NCI-H187 treated with DMSO at 0.1 percent for 48 hours (cell line): ENCODE measurements at places on chromosomes 2 and 18.

GRCh38 chr18:55250768-55251173 lies 291.5 kb upstream of the CCDC68 start:
- DNase-seq = no peak

DNA sequence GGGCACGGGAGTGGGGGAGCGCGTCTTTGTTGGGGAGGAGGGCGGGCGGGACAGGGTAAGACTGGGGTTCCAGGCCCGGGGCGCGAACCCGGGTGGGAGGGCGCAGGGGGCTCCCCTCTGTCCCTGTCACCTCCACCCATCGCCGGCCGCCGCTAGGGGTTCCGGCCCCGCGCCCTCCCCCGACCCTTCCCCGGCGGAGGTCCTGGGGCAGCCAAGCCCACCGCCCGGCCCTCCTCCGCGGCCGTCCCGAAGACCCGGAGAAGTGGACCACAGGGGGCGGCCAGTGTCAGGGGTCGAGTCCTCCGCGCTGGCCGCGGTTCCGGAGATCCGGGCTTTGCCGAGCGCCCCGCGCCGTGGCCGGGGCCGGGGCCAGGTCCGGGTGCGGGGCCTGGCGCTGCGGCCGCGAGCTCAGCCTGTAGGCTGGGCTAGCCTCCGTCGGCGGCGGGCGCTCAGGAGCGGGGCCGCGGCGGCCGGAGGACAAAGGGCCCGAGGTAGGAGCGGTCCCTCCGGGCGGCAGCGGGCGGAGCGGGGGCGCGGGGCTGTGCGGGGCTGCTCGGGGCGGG lies 16.6 kb upstream of the E2F6 start:
- no peak for DNase-seq

DNA sequence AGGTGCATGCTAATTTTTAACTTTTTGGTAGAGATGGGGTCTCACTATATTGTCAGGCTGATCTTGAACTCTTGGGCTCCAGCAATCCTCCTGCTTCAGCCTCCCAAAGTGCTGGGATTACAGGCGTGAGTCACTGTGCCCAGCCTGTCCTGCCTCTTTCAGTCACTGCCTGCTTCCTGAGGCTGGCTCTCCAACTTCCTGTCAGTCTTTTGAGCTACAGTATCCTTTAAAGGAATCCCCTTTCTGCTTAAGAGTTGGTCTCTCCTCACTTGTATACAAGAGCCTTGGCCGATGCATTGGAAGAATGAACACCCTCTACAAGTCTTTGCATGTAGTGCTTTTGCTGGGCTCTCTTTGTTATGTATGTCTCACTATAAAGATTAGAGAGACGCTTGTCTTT lies 88.4 kb upstream of the SMAD2 start:
- DNase-seq = no peak

- DNase-seq = no peak
Observed at GRCh38 chr2:166765141-166765540, 123.1 kb upstream of the XIRP2 start.

DNA sequence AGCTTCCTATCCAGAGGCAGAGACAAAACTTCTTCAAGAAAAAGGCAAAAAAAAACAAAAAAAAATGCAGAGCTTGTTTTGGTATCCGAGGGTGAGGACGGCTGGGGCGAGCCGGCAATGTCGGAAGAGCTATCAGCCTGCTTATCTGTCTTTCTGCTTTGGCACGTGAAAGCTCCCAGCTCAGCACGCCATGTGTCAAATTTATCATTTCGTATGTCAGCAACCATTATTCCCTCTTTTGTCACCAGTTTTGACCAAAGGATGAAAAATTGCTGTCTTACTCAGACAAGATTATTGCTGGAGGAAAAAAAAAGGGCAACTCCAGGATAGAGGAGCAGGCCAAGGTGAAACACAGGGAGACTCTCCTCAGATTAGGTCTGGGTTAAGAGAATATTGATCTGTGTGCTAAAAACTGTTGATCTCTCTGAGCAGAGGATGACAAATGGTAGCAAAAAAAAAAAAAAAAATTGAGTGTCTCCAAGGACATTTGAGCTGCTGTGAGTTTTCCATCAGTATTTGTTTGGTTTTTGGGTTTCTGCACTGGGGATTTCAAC lies 532.0 kb upstream of the POU3F3 start:
- no peak for DNase-seq

DNA sequence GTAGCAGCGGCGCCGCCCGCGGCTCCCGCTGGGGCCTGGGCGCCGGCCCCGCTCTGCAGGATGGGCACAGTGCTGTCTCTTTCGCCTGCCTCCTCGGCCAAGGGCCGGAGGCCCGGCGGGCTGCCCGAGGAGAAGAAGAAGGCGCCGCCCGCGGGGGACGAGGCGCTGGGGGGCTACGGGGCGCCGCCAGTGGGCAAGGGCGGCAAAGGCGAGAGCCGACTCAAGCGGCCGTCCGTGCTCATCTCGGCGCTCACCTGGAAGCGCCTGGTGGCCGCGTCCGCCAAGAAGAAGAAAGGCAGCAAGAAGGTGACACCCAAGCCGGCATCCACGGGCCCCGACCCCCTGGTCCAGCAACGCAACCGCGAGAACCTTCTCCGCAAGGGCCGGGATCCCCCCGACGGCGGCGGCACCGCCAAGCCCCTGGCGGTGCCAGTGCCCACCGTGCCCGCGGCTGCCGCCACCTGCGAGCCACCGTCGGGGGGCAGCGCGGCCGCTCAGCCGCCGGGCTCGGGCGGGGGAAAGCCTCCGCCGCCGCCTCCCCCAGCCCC lies 369 bp downstream of the CDK5R2 start:
- DNase-seq = no peak

DNA sequence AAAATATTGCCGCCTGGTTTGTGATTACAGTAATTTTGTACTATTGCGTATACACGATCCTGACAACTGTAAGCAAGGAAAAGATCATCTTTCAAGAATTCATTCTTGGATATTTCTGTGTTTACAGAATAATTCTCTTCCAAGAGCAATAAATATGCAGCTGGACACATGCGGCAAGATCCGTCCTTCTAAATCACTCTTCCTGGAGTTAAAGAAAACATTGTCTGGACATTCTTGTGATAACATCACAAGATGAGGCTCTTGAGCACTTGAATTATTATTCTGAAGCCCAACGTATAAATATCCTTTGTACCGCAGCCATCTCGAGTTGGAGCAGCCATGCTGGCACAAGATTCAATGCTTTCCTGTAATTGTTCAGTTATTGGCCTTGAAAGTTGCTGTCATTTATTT lies 9.9 kb downstream of the FHL2 start:
- no peak for DNase-seq

- DNase-seq = no peak
Observed at GRCh38 chr2:176158186-176158591, 1.1 kb downstream of the HOXD3 start.

GRCh38 chr18:24488824-24489493 lies 28.5 kb downstream of the HRH4 start:
- DNase-seq = no peak

DNA sequence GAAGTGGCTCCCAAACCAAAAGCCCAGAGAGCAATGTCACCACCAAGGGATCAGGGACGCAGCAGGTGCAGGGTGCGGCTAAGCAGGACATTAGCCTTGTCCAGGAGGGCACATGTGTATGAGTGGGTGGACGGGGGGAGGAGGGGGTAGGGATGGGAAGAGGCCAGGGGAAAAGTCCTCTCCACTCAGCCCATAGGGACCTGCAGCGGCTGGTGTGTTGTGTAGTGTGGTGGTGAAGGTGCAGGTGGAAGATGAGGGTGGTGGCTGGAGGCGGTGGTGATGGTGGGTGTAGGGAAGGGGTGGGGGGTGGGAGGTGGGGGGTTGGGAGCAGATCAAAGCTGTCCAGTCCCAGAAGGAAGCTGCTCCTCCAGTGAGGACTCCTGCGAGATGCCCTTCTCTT lies 3.7 kb downstream of the C2orf81 start:
- DNase-seq = no peak

DNA sequence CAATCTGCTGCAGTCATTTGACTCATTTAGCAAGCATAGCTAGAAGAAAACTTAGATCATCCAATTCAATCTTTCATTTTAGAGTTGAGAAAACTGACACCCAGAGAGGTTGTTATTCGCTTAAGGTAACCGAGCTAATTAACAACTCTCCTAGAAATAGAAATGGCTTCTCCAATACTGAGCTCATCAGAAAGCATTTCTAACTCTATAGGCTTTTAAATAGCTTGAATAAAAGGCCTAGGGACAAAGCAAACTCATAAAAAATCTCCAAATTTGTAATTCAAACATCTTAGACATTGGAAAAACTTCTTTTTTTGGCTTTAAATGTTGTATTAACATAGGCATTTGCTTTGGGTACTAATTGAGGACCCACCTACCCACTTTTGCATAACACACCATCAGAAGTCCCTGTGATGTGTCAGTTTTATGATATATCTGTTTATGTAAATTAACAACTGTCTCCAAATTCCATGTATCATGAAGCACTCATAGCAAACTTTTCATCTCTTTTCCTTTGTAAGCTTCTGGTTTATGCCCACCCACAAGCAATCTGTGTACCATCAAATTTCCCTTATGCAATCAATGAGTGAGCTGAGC lies 343.9 kb upstream of the CHST9 start:
- no peak for DNase-seq

DNA sequence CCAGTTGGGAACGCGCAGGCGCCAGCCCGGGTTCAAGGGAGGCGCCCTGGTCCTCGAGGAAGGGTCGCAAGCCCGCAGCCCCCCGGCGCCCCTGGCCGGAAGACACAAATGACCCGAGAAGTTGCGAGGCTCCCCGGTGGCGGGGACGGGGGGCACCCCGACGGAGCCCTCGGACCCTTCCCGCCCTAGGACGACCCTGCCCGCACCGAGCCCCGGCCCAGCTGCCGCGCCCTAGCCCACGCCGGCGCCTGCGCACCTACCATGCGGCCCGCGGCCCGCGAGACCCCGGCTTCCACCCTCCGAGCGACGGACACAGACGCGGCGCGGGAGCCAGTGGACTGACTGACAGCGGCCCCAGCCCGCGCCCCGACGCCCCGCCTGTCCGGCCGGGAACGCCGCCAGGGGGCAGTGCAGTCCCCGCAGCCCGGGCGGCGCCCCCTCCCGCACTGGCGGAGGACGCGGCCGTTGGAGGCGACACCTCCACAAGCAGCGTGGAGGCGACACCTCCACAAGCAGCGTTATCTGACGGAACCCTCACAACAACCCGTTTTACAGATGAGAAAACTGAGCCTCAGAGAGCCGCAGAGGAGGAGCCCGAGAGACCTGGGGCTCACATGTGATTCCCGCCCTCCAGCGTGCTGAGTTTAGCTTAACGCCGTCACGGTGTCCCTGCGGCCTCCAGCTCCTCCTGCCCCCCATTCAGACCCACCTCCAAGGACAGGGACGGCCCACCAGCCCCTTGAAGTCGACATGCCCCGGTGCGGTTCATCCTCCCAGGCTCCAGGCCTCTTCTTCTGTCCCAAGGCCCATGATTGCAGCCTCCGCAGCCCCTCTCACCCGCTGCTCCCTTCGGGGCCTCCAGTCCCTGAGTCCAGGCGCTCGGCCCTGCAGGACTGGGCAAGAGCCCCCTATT lies at the start of gene NMUR1:
TSS of gene NMUR1 (minus strand) at position 347 of the 913 bp plus-strand sequence. CDS start at position 263, 84 bp downstream.
- DNase-seq = no peak

DNA sequence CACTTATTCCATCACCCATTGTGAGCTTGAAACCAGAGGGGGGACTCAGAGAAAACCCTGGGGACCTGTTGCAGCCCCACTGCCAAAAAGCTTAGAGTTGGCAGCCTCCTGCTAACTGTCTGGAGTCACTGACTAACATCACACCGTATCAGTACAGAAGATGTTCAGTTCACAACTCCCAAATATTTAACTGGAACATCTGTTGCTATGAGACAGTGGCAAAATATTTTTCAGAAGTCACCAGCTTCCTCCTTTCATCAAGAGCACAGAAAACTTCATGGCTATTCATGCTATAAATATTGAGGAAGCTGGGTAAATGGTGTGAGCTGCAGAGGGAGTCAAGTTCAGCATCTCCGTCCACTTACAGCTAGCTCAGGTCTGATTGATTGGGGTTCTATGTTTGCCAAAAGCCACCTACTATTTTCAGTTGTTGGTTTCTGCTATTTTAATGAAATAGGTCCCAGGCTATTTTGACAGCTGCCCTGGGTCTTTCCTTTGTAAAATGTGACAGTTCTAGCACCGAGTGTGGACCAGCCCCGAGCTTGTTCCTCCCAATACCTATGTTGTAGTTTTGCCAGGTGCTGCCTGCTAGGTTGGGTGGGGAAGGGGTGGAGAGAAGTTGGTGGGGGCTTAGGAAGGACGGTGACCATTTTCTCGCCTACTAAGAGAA lies 9.8 kb downstream of the TUBB6 start:
- DNase-seq = no peak

DNA sequence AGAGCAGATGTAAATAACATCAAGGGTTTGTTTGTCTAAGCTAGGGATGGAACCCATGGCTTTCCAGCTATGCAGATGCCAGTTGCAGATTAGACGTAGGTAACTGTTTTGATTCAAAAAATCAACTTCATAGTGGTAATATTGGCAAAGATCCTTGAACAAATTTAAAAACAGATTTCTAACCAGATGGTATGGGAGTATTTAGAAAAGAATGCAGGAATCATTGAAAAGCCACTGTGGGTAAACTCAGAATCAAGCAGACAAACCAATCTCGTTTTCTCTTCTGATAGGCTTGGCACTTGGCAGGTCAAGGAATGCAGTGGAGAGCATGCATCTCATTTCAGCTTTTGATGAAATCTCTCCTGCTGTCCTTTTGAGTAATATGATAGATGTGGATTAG lies 377.5 kb downstream of the CLIP4 start:
- DNase-seq = no peak

DNA sequence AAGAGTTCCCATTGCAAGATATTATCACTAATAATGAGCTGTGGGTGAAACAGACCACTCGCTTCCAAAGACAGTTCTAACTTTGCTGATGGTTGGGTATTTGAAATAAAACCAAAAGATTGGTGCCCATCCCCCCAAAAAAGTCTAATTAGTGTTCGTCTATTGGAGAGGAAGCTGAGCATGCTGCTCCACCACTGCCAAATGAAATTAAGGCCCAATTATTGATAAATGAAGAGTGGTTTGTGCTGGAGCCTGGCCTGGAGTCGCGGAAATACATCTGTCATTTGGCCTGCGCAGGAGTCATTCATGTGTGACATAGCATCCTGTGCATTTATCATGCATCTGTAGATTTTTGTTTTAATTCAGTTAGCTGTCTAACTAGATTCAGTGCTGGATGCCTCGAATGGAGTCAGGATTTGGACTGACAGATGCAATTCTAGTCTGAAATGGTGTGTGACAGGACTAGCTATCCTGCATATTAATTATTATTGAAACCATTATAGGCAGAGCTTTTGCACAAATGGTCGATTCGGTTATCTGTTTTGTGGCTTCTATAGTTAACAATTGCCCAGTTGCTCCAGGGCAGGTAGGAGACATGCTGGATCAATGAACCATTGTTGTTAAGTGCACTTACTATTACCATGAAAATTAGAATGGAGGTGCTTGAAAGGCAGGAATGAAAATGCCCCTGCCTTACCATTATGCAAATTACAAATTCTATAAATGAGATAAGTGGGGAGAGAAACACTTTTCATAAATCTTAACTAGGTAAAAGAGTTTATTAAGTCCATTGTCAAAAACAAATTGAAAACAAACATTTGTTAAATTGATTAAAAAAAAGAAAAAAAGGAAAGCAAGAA lies 450.4 kb upstream of the TCF4 start:
- no peak for DNase-seq

DNA sequence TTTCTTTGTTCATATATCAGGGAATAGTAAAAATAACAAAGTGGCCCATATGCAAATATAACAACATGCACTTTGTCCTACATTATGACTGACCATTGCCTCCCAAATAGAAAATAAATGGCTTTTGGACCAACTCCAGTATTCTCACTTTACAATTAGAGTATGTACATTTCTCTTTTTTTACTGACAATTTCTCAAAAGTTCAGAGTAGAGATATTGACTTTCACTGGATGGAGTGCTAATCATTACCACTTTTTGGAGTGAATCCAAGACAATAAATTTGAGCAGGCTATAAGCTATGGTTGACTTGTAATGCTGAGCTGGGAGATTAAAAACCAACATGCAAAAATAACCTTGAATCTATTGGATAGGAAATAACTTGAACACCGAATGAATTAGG lies 987.4 kb downstream of the SUCLG1 start:
- DNase-seq = peak; percentile 57
